Right hindlimb (tissue), 1 donor: ENCODE measurements at places on chromosomes 7 and 10.
A peak's percentile ranks its signal among the peaks of the same experiment; 100 is the strongest.

- DNase-seq: no peak
These were observed 18.7 kb downstream of the GRID1 start for GRCh38 chr10:86347856-86348255.

GRCh38 chr7:23654508-23654907, 25.5 kb upstream of the FAM221A start:
- DNase-seq: no peak

DNA sequence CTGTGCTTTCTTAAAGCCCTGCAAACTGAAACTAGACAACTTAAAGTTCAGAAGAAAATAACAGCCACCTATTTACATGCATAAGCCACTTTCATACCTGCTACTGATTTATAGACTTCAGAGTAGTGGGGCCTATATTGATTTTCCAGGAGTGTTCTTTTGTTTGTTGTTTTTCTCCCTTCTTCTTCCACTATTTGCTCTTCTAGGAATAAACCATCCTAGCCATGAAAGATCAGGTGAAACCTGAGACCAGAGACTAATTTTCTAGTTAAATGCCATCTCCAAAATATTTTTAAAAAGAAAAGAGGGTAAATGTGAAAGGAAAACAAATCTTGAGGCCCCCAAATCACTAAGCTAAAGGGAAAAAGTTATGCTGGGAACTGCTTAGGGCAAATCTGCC, 72.4 kb upstream of the C1GALT1 start:
- DNase-seq: no peak

- DNase-seq: no peak
These were observed 277.3 kb upstream of the SEMA3D start for GRCh38 chr7:85464042-85464651.

- DNase-seq: no peak
These were observed 198.0 kb downstream of the CAMK1D start for GRCh38 chr10:12547301-12547771.

DNA sequence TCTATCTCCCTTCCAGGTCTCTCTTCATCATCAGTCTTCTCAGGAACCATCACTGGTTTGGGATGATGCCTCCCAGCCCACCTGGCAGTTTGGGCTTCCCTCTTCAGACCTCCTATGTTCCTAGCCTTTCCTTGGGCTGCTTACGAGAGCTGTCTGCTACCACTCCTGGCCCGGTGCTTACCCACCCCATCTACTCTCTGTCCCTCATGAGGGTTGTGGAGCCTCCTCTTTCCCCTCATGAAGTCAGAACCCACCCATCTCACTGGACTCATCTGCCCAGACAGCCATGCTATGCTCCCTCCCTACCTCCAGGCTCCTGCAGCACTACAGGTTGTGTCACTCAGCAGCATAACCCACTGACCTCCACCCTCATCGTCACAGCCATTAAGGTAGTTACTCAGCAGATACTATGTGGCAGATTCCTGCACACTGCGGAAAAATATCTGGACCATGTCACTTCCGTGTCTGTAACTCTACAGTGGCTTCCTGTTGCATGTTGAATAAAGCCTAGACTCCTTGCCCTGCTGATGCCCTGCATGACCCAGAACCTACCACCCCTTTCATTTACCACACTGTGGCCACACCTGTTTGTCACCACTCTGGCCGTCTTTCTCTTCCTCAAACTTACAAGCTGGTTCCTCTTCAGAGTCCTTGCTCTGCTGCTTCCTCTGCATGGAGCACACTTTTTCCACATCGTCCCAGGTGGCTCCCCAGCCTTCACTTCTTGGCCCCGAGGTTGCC, 2.0 kb downstream of the DBNL start:
- peak; percentile 21 for DNase-seq

- no peak for DNase-seq
These were observed 208.8 kb upstream of the IGFBP3 start for GRCh38 chr7:46129831-46130230.

DNA sequence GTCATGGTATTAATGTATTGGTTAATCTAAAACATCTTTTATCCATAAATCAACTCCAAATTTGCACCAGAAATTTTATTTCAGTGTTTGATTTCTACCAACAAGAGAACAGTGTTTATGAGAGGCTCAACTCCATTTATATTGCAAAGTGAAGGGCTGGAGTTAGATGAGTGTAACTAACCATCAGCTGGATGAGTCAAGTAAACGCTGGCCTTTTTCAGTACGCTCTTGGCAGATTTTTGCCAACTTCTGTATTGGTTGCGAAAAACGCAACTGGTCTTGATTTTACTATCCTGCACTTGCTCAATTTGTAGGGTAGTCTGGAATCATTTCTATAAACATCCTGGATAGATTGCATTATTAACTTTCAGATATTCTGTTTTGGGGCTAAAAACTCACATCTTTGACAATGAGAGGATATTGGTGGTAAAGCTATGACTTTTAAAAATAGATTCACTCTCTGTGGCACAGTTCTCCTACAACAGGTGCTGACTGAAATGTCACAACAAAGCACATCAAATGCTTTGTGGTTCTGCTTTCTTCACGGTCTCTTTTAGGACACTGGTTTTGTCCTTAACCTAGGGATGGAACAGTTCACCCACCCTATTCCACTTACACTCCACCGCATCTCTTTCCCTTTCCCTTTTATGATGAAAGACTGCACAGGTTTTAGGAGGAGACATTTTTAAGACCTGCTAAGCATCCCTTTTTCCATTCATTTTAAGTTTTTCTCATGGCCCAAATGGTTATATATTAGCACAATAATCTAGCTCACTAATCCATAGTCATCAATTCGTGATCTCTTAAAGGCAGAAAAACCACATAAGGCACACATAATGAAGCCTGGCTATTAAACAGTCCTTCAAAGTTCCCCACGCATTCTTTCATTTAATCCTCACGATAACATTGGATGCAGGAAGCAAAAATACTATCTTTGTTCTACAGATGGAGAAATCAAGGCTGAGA, 12.8 kb downstream of the CACNA2D1 start:
- no peak for DNase-seq

DNA sequence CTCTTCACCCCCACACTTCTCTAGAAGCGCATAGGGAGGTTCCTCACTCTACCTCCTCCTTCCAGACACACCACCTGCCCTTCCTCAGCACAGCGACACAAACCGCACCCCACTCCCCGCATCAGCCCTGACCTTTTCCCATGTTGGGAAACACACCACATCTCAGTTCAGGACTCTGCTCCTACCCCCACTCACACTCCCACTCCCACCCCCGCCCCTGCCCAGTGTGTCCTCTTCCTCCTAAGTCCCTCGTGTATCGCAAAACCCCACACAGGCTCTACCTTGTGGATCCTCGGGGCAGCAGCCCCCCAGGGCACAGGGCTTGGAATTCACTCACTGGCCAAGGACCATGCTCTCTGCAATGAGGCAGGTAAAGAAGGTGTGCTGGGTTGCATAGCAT, 4.2 kb upstream of the AOC1 start:
- DNase-seq: no peak

GRCh38 chr7:143237366-143237765, 15.5 kb downstream of the TAS2R40 start:
- no peak for DNase-seq

GRCh38 chr10:131898713-131899112, 2.1 kb upstream of the PPP2R2D start:
- no peak for DNase-seq

- DNase-seq: no peak
These were observed 28.8 kb upstream of the ICA1 start for GRCh38 chr7:8290645-8291308.

DNA sequence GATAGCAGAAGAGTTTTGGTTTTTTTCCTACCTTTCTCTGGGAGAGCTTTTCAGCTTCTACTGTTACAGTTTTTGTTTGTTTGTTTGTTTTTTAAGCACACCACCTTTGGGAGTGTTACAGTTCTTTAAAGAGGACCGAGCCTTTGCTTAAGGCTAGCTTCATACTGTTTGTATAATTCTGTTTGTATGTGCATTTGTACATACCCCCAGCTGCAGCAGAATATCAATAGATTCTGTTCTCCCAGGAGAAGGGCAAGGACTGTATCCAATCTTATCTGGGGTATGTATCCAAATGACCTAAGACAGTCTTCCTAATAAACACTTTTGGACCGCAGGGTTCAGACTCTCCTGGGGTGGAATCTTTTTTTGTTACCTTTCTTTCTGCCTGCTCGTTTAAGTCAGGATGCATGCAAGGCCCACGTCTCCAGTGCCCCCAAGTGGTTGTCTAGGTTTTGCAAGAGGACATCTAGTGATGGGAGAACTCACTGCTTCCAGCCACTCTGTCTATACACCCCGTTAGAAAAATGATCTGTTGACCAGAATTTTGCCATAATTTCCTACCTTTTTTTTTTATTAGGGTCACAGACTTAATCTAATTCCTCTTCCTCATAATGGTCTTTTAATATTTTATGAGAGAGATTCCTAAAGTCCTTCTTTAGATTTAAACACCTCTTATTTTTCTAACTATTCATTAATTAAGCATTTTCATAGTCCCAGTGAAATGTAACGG, 23.9 kb downstream of the NRF1 start:
- peak; percentile 57 for DNase-seq

- DNase-seq: no peak
These were observed 5.5 kb downstream of the ADRA2A start for GRCh38 chr10:111082102-111082975.

DNA sequence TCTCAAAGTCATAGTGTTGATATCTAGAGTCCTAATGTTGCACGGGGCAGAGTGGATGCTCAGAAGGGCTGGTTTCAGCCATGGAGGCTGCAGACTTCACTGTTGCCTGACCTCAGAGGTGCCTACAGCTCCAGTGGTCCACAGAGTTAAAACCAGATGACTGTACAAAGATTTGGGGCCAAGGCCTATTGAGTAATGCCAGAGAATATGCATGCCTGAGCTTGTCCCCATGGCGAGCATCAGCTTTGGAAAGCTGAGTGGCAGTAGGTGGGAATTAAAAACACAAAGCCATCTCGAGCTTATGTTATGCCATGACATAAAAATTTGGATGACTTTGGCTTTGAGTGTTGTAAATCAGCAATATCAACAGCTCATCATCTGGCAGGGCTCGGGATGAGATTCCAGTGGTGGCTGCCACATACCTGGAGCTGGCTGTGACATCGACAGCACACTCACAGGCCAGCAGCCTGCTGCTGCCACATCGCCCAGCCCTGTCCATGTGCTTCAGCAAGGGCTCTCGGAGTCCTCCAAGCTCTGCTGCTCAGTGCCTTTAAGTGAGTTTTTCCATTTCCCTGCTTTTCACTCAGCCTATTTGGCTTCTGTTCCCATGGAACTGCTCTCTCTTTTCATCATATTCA, 379.6 kb downstream of the TNS3 start:
- no peak for DNase-seq

GRCh38 chr7:157977306-157977705, 610.3 kb downstream of the PTPRN2 start:
- DNase-seq: no peak

DNA sequence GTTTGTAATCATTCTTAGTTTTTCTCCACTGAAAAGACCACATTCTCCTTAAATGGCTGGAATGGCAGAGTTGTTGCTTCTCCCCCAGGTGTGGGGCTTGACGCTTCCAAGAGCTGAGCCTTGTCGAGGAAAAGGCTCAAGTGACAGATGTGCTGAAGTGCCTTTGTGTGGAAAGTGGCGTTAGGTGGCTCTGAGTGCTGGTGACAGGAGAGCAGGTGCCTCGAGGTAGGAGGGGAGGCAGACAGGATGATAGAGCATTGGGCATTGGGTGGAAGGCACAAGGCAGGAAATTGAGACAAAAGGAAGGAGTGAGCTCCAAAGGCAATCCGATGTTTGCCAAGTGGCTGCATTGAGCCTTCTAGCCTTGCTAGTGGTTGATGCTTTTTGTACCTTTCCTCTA, 6.7 kb downstream of the KIAA1217 start:
- no peak for DNase-seq

DNA sequence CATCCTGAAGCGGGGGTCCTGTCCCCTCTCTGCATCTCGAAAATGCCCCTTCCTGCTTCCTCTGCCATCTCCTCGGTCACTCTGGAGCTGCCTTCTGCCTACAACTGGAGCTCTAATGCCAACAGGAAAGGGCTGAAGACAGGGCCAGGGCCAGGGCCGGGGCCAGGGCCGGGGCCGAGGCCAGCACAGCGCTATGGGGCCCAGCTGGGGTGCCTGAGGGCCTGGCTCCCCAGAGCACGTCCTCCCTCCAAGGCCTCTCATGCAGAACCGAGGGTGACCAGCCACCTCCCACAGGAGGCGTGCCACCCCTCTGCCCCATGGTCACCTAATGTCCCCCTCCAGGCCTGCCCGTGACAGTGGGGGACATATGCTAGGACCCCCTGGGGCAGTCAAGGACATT, 155.7 kb downstream of the PRKAG2 start:
- DNase-seq: no peak

DNA sequence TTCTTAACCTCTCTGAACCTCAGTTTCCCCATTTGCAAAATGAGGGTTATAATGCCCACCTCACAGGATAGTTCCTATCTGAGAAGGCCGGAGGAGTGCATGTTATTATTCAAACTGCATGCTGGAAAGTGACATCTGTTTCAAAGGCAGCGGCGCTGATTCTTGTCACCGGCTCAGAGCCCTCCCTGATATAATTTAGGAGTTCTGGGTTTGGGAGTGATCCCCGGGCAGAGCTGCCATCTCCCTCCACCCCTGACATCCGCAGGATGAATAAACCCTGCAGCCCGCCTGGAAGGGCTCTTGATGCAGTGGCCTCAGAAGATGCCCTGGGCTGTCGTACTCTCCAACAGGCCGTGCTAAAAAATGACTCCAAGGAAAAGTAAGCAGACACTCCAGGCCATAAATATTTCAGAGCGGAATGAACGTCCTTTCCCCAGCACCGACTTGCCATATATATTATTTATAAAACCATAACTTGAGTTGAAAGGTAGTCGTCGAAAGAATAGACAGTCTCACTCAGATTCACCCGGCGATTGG, 47.0 kb upstream of the MYL10 start:
- DNase-seq: no peak

DNA sequence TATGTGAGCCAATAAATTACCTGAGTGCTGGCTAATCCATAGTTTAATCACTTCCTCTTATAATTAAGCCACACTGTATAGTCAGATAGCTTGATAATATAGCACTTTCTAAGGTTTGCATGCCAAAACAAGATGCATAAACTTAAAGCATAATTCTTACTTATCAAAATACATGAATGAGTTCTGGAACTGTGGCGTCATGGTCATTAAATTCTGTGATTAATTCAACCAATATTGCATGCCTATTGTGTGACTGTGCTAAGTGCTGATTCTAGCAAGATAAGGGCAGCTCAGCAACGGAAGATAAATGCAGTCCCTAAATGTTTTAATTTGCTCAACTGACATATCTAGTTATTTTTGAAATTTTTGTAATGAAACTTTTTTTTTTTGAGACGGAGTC, 29.7 kb downstream of the HOXA1 start:
- no peak for DNase-seq

GRCh38 chr10:99875473-99875872, 93.0 kb downstream of the ABCC2 start:
- no peak for DNase-seq

- peak; percentile 43 for DNase-seq
These were observed 2.2 kb upstream of the ZNF92 start for GRCh38 chr7:65371468-65371867.
